ENCODE measurements at places on chromosomes 4 and X.

DNA sequence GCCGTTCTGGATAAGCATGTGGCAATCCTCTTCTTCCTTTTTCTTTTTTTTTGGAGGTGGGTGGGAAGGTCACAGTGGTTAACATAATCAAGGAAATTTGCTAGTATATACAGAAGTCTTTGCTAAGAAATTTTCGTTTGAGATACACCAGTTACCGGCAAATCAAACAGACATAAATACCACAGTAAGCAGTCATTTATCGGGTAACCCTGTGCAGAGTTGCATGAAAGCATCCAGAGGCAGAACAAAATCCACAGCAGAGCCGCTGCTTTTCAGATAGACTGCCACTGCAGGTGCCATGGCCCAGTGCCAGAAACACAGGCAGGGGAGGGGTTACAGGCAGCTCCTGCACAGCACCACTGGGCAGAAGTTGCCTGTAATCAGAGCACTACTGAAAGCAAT lies 179.1 kb upstream of the MAB21L2 start:
- peak; percentile 46 for DNase-seq

DNA sequence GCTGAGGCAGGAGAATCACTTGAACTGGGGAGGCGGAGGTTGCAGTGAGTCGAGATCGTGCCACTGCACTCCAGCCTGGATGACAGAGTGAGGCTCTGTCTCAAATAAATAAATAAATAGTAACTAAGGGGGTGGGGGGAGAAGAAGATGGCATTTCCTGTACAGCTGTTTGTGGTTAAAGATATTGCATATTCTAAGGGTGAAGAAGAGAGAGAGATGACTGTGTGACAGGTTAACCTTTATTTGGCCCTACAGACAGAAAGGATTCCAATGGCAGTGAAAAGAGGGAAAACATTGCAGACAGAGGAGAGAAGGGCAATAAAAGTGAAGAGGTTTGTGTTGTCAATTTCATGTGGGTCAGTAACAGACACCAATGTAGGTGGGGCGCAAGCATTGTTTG lies 9.4 kb downstream of the TASL start:
- DNase-seq: no peak

GRCh38 chrX:46444011-46444410 lies 101.2 kb downstream of the ZNF674 start:
- DNase-seq: no peak

DNA sequence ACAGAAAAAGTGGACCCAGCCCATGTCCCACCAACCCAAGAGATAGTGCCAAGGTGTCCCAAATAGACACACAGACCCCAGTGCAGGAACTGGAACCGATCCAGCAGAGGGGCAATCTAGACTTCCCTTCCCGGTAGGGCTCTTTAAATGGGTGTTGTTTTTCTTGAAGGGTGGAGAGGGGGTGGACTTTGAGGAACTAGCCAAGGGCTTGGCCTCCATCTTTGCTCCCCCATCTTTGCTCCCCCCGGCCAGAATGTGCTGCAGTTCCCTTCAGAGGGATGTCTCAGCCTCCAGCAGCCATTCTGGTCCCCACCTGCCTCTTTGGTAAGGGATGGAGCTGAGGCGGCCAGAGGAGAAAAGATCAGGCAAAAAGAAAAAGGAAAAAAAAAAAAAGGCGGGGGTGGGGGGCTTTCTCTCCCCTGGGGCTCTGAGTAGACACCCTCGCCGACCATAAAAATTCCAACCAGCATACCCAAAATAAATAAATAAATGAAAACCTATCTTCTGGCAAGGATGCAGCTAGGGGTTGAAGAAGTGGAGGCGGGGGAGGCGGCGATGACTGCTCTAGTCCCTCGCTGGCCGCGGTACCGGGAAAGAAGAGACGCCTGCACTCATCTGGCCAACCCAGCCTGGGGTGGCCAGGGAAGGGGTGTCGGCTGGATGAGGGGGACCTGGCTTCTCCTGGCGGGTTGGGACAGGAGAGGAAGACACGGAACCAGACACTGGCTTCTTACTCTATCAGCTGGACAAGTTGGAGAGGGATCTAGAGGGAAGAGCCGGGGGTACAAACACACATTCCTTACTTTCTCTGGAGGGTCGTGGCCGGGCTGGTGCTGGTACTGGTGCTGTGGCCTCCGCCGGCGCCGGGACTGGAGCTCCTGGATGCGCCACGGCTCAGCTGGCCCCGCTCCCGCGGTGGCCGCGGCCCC lies 38.5 kb upstream of the IQSEC2 start:
- DNase-seq: no peak

DNA sequence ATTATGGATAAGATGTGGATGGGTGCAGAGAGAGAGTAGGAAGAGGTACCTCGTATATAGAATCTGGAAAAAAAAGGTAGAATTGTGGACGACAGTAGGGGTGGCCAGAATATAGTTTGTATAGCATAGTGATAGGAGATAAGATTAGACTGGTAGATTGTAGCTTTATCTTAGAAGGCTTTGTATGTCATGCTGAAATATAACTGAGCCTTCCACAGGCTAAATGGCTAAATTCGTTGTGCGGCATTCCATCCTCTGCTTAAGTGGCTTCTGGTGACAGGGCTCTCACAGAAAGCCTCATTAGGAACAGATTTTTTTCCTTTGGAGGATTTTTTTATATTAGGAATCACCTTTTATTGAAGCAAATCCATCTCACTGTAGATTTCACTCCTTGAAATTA lies 142.3 kb upstream of the BMPR1B start:
- DNase-seq: no peak

GRCh38 chrX:41164449-41164848 lies 79.2 kb downstream of the USP9X start:
- DNase-seq: no peak

- DNase-seq: peak; percentile 4
Measured at GRCh38 chrX:24026432-24026831, 554 bp downstream of the KLHL15 start.

DNA sequence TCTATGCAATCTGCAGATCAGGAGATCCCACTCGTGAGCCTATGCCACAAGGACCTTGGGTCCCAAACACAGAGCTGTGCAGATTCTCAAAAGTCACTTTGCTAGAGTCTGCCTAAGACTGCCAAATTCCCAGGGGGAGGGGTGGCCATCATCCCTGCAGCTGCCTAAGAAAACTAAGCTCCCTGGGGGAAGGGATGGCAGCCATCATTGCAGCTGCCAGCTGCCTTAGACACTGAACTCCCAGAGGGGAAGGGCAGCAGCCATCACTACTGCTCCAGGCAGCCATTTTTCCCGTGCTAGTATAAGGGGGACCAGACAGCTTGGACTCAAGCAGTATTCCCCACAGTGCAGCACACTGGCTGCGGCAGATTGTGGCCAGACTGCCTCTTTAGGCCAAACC lies 156.9 kb downstream of the NKX6-1 start:
- no peak for DNase-seq

DNA sequence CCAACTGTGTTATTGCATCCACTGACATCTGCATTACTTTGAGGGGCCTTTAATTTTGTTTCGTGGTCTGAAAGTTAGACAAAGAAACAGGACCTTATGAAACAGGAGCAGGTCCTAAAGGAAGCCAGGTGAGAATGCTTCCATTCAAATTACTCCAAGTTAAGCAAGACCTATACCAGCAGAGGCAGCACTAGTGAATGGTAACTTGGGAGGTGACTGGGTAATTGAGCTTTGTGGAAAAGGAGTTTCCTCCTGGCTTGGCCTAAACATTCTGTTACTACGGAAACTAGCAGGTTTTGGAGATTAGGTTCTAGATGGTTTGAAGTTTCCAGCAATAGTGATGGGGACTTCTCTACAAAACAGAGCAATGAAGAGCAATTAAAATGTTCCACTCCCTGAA lies 173.5 kb downstream of the NKX6-1 start:
- no peak for DNase-seq

DNA sequence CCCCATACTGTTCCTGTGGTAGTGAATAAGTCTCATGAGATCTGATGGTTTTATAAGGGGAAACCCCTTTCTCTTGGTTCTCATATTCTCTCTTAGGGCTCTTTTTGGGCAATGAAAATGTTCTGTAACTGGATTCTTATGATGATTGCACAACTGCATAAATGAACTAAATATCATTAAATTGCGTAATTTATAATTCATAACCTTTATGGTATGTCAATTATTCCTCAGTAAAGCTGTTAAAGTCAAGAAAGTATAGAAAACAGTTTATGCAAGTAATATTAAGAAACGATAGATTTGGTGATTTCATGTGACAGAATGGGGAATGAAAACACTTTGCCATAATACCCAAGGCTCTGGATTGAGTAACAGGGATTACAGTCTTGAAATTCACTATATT lies 33.5 kb upstream of the SPANXD start:
- DNase-seq: no peak

DNA sequence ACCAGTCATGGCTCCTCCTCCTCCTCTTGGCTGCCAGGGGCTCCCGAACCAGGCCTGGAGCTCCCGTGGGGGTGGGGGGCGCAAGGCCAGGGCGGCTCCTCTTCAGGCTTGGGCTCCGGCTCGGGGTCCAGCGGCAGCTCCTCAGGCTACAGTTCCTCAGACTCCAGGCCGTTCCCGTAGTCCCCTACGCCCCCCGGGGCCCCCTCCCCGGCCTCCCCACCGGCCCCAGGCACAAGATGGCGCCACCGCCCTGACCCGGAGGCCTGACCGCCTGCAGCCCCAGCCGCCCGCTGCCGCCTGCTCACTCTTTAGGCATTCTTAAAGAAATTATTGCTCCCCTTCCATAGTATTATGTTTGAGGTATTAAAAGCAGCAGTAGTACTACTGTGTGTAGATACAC lies 54.5 kb downstream of the TAF1 start:
- DNase-seq: no peak

GRCh38 chr4:18859468-18859867 lies 837.9 kb upstream of the LCORL start:
- no peak for DNase-seq

- DNase-seq: no peak
Measured at GRCh38 chr4:179747218-179747910, 2305.1 kb upstream of the AGA start.

- DNase-seq: no peak
Measured at GRCh38 chrX:109350551-109350950, 131.3 kb downstream of the GUCY2F start.

DNA sequence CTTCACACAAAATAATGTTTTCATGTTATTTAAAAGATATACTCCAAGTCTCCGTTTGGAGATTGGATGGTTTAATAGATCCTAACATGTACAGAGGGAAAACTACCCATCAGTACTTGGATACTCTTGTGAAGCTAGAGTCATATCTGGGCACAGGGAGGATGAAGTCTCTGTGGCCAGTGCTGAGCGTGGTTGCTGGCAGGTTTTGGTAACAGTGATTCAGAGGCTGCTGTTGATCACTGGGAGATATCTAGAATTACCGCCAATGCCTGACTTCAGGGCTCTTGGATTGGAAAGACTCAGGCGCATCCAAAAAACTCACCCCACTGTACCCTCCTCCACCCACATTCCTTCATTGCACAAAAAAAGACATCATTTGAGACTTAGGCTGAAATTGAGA lies 107.2 kb upstream of the PGRMC2 start:
- DNase-seq: no peak

DNA sequence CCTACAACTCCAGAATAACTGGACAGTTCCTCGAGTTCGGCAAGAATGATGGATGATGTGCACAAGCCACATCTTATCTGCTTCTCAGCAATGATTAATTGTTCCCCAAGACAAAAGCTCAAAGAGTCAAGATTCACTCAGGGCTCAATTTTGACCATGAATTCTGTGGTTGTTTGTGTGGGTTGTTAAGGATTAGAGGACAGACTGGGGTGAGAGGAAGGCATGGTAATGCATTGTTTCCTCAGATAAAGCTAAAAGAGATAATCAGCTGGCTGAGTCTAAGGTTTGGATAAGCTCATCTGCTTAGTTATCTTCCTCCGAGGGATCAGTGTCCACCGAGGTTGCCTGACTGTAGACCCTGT lies 161.0 kb downstream of the CPEB2 start:
- DNase-seq: no peak

GRCh38 chr4:80112236-80112635 lies 39.2 kb upstream of the ANTXR2 start:
- no peak for DNase-seq

Measured in lung microvascular endothelial cell (primary cell).